ENCODE measurements at places on chromosomes 5 and 9.
A peak's percentile ranks its signal among the peaks of the same experiment; 100 is the strongest.

- no peak for DNase-seq
Measured at GRCh38 chr9:1647776-1648175, 367.4 kb upstream of the SMARCA2 start.

DNA sequence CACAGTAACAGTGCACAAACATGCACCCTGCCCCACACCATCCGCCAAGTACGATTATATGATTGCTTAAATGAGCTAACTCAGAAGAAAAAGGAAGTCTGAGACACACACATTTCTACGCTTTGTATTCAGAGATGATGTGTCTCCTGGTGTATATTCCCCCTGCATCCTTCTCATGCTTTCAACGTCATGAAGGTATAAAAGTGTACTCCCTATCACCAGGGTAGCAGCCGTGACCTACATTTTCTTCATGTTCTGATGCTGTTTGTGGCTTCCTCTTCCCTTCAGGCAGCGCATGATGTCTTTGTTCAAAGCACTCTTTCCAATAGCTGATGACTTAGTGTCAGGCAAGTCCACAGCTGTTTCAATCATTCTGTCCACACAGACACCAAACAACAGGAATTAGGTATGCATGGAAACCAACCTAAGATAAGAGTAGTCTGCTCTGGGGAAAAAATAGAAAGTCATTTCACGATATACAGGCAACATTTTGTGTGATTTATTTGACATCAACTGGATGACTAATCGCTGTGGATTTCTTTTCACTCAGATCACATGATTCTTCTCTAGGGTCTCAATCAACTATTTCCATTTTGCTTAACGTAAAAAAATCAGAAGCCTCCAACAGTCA is 269.4 kb upstream of the PTGER4 start:
- DNase-seq = no peak

GRCh38 chr5:160009591-160009989 is 651 bp downstream of the TTC1 start:
- no peak for DNase-seq

- no peak for DNase-seq
Measured at GRCh38 chr5:62354028-62354874, 48.2 kb downstream of the KIF2A start.

DNA sequence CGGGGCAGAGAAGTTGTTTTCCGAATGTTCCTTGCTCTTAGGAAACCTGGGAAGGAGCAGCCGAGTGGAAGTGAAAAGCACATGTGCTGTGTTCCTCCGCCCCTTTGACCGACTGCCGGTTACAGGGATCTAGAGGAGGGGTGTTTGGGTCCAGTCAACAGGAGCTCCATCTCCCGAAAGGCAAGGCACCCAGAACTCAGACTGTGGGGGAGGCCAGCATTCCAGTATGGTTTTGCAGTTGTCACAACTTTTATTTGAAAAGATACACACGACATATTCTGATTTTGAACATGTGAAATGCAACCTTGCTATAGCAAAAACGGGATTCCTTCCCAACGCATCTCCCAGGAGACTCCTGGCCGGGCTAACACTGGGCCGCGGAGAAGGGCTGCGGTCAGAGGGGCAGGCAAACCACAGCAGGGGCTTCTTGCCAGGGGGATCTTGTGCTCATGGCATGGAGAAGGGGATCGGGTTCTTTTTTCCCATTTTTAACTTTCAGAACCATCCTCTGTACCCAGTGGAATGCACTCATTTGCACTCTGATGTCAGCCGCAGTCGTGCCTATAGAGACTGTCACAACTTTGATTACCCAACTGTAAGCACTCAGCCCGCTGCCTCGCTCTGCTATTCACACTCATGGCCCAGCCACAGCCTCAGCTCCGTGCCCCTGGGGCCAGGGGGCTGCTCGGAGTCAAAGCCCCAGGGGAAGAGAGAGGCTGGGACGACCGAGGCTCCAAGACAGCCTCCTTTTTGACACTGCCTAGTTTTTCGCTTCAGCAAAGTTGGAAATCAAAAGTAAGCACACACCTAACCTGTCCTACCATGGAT is 3.9 kb downstream of the QRFP start:
- DNase-seq = peak; percentile 49

GRCh38 chr5:88401686-88402085 is 133.0 kb upstream of the TMEM161B start:
- no peak for DNase-seq

- DNase-seq = no peak
Measured at GRCh38 chr5:133356984-133357421, 255.3 kb downstream of the FSTL4 start.

- no peak for DNase-seq
Measured at GRCh38 chr5:170554521-170555267, 50.9 kb downstream of the KCNIP1 start.

GRCh38 chr9:114190563-114190905 is 35.2 kb downstream of the COL27A1 start:
- no peak for DNase-seq

DNA sequence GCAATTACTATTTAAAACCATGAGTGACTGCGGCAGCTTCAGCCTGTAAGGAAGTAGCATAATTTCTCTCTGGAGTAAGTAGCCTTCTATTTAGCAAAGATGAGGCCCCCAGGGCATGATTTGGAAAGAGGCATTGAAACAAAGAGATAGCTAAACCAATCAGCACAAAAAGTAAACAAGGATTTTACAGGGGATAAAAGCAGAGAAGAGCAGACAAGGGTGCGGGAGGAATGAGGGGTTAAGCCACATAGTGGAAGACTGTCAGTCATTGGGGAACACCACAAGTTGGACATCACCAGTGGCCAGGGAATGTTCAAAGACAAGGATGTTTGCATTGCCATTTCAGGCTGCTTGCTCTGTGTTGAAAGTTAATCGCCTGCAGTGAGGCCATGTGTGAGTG is 24.0 kb upstream of the C5orf63 start:
- no peak for DNase-seq

DNA sequence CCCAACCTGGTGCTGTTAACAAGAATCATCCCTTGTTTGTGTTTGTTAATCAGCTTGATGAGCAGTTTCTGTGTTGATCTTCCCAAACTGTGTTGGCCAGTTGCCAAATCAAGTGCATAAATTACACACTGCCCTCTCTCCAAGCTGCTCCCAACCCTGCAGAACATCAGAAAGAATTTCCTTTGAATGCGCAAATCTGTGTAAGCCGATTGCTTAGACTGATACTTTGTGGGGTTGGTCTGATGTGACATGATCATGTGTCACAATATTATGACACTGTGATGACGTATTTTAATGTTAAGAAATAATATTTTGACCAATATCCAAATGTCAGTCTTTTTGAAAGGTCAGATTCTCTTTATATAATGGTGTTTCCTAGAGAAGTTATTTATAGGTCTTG is 766.4 kb upstream of the WWC1 start:
- no peak for DNase-seq

GRCh38 chr9:4038182-4038723 is 261.6 kb downstream of the GLIS3 start:
- no peak for DNase-seq

DNA sequence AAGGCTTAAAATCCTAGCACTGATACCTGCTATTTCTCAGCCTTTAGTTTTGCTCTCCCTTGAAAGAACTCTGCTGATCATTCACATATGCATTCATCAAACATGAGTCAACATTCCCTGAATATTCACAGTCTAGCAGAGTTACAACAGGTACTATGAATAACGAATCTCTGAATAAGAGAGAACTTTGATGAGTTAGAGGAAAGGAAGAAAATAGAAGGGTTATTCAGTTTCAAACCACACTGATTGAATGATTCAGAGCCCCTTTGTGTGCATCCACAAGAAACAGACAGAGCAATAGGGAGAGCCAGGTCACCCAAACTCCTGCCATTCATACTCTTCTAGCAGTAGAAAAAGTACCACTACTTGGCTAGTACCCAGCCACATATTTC is 36.0 kb downstream of the FOXD1 start:
- DNase-seq = no peak

- no peak for DNase-seq
Measured at GRCh38 chr5:99945478-99946442, 589.4 kb upstream of the FAM174A start.

GRCh38 chr9:93976973-93977372 is 21.8 kb upstream of the BARX1 start:
- no peak for DNase-seq

- no peak for DNase-seq
Measured at GRCh38 chr5:52915176-52915875, 73.8 kb upstream of the ITGA2 start.

DNA sequence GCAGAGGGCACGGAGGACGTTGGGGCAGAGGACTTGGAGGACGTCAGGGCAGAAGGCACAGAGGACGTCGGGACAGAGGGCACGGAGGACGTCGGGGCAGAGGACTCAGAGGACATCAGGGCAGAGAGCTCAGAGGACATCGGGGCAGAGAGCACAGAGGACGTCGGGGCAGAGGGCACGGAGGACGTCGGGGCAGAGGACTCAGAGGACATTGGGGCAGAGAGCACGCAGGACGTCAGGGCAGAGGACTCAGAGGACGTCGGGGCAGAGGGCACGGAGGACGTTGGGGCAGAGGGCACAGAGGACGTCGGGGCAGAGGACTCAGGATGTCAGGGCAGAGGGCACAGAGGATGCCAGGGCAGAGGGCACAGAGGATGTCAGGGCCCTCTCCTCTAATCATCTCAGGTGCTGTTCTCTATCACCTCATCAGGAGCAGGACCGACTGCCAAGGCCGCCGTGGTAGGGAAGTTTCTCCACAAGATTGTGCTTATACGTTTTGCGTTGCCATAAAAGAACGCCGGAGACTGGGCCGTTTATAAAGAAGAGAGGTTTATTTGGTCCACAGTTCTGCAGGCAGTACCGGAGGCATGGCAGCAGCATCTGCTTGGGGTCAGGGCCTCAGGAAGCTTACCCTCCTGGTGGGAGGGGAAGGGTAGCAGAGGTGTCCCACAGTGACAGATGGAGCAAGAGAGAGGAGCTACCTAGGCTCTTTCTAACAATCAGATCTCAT is 29.4 kb upstream of the ADAMTS2 start:
- peak; percentile 58 for DNase-seq

Data from spleen (tissue), 13 donors.